Fibroblast of skin of right biceps (primary cell): ENCODE measurements at places on chromosomes 16 and 17.
A peak's percentile ranks its signal among the peaks of the same experiment; 100 is the strongest.

DNA sequence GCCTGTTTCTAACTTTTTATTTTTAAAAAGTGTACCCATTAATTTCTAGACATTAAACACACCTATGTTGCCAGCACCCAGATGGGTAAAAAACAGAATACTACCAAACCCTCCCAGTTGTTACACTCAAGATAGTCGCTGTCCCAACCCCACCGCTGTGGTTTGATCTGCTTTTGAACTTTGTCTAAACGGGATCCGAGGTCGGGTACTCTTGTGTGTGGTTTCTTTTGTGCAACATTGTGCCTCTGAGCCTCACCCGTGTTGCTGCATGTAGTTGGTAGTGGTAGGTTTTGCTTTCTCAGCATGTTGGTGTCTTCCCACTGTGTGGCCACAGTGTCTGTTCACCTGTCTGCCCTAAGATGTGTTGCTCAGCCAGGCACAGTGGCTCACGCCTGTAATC is 4.3 kb downstream of the KLHL36 start:
- DNase-seq = no peak

- no peak for DNase-seq
Observed at GRCh38 chr16:27364493-27365141, 37.4 kb upstream of the IL21R start.

- no peak for DNase-seq
Observed at GRCh38 chr16:168424-168823, 2.6 kb downstream of the HBM start.

DNA sequence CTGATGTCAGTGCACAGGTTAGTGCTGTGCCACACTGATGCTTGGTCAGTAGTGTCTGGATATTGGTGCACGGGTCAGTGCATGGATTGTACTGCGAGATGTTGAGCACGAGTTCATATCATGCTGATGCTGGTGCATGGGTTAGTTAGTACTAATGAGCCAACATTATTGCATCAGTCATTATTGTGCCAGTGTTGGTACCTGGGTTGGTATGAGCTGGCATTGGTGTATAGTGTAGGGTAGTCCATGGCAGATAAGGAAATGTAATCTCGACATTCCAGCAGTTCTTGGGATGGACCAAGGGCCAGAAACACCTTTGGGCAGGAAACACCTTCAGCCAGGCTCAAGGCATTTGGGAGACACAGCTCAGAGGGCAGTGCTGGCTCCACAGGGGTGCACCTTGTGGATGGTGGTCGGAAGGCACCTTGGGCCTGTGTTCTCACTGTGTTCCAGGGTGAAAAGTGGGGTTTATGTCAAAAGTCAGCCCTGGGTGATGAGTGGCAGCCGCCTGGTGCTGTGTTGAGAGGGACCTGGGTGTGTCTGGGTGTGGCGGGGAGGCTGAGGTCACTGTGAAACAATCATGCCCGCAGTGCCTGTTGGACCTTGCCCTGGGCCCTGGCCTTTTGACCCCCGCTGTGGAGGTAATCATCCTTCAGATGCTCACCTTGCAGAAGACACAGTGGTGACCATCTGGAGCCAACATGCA is 100.7 kb upstream of the ZNF469 start:
- no peak for DNase-seq

DNA sequence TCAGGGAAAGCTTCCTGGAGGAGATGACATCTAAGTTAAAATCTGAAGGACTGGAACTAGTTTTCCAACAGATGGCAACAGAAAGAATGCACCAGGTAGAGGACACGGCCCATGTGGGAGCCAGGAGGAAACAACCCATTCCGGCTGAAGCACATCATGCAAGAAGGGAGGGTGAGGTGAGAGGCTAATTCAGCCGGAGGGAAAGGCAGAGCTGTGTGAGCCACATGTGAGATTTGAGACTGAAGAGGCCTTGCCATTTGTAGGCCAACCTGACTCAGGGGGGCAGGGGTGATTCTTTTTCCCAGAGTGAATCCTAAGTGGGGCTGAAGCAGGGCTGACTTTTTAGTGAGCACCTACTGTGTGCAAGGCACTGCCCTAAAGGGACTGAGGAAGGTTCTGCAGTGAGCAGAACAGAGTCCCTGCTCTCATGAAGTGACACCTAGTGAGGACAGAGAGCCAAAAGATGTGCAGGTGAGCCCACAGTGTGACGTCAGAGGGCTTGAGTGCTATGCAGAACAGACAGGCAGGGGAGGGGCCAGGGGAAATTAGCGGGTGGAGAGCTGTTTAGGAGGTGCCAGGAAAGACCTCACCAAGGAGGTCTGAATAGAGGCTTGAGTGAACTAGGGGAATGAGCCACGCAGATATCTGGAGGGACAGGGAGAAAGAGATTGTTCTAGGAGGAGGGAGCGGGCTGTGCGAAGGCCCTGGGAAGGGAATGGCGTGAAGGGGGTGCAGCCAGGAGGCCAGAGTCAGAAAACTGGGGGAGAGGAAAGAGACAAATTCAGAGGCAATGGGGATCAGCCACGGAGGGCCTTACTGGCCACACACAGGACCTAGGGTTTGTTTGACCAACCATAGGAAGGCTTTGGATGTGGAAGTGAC is 19.8 kb upstream of the IL21R start:
- DNase-seq = no peak

GRCh38 chr16:47938272-47938671 is 217.5 kb downstream of the ABCC12 start:
- DNase-seq = no peak

DNA sequence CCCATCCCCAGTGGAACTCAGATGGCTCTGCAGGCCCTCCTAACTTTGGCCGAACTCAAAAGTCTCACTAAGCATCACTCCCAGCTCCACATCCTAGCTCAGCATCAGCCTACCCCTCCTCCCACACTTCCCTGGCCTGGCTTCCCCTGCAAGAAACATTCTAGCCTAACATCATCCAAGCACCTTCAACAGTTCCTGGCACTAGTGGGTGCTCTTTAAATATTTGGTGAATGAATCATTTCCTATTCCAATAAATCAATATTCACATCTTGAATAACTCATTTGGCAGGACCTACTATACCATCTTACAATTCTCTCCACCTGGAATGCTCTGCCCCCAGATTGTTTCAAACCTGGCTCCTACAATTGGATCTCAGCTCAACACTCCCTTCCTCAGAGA is 11.0 kb upstream of the BBS2 start:
- peak; percentile 42 for DNase-seq

GRCh38 chr16:12327971-12328726 is 351.6 kb downstream of the SNX29 start:
- DNase-seq = no peak

GRCh38 chr17:75073618-75074047 is 14.1 kb upstream of the SLC16A5 start:
- peak; percentile 22 for DNase-seq

GRCh38 chr16:76947749-76948148 is 243.2 kb upstream of the MON1B start:
- peak; percentile 18 for DNase-seq

GRCh38 chr17:82674656-82675475 is 23.6 kb downstream of the RAB40B start:
- no peak for DNase-seq

GRCh38 chr17:37147301-37147812 is 198.6 kb downstream of the AATF start:
- DNase-seq = no peak

GRCh38 chr16:87538594-87538993 is 45.8 kb upstream of the ZCCHC14 start:
- DNase-seq = peak; percentile 52

GRCh38 chr17:2610195-2611175 is 17.0 kb downstream of the PAFAH1B1 start:
- no peak for DNase-seq

GRCh38 chr17:83198366-83199341 is 119.2 kb downstream of the METRNL start:
- DNase-seq = no peak

DNA sequence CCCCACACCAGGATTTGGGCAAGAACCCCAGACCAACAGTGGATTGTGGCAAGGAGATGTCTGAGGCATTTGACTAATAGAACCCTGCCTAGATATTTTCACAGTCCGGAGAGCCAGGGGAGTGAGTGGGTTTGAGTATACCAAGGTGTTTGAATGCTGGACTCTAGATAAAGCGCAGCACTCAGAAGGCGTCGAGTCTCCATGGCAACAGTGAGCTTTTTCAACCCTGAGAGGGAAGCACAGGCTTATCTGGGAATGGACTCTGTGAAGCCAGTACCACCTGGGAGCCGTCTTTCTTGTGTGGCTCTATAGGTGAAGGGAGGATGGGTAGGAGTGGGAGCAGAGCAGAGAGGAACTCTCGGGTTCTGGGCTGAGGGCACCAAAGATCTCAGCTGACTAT is 147.0 kb downstream of the SHISA6 start:
- DNase-seq = no peak

GRCh38 chr17:64024215-64024654 is 3.8 kb upstream of the ICAM2 start:
- no peak for DNase-seq

DNA sequence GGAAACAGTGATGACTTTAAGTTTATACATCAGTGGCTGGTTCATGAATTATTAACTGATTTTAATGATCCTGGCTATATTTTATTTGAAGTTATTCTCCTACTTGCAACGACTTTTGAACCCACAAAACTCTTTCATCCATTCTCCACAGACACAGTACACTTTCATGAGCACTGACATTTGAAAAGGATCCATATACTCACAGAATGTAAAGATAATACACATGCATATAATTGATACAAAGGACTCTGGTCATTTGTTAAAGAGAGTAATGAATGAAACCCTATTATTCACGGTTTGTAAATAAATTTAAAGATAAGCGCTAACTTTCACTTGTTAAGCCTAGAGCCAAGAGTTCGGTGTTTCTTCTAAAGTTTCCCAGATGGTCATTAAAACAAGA is 3.3 kb downstream of the TOX3 start:
- no peak for DNase-seq

- DNase-seq = no peak
Observed at GRCh38 chr17:36743130-36743529, 141.7 kb downstream of the MRM1 start.

DNA sequence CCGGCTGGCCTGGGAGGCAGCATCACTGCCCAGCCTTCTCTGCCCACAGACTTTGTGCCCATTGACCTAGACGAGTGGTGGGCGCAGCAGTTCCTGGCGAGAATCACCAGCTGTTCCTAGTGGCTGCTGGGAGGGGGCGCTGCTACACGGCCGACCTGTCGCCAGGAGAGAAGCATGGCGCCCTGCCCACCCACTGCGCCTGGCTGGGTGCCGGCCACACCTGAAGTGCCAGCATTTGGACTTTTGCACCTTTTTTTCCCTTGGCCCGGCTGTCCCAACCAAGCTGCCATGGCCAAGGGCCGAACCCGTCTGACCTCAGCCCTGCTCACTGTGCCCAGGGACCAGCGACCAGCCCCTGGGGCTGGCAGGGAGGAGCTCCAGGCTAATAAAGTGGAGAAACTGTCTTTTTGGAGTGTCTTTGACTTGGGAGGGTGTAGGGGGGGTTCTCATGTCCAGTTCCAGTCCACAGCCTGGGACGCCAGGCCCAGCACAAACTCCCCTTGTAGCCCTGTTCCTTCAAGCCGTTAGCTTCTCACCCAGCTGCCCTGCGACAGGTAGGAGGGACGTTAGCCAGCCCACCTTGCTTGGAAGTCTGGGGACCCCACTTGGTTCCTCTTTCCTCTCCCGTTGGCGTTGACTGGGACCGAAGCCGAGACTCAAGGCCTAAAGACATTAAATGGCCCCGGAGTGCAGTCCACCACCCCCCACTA is 939 bp upstream of the WDR90 start:
- peak; percentile 22 for DNase-seq

- no peak for DNase-seq
Observed at GRCh38 chr16:703406-703805, 2.2 kb downstream of the FBXL16 start.

DNA sequence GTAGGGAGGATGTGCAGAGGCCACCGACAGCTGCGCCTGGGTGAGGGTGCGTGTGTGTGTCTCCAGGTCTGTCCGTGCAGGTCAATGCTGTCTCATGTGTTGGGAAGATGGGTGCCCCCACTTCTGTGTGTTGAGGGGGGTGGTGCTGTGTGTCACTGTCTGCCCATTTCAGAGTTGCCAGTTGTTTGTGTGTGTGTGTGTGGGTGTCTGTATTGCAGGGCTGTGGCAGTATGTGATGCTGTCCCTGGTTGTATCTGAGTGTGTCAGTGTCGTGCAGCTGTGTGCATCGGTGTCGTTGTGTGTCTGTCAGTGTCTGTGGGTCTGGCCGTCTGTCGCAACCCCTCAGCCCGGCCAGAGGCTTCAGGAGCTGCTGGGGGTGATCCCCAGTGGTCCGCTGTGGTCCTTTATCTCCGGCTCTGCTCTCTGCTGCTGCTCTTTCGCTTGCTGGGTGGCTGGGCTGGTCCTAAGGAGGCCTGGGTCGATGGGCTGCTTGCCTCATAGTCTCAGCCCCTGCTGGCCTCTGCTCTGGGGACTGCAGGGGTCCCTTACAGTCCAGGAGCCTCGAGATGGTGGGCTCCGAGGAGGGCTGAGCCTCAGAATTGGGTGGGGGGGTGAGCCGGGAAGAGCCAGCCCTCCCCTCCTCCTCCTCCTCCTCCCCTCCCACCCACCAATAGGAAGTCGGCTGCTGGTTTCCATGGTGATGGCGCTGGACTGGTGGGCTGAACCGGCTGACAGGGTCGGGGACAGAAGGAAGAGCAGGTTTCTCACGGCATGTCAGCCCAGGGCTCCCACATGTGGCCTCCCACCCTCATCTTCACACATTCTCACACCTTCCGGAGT is at the start of gene TSPOAP1:
Gene TSPOAP1, minus strand, starts transcription at position 601 of the 840 bp plus-strand sequence. CDS start 875 bp downstream, outside the sequence.
- DNase-seq = peak; percentile 57

- no peak for DNase-seq
Observed at GRCh38 chr17:57113656-57114055, 28.6 kb downstream of the AKAP1 start.

GRCh38 chr16:89906140-89907025 is 12.3 kb upstream of the MC1R start:
- DNase-seq = no peak

GRCh38 chr16:1080801-1081733 is 8.5 kb downstream of the SSTR5 start:
- no peak for DNase-seq

DNA sequence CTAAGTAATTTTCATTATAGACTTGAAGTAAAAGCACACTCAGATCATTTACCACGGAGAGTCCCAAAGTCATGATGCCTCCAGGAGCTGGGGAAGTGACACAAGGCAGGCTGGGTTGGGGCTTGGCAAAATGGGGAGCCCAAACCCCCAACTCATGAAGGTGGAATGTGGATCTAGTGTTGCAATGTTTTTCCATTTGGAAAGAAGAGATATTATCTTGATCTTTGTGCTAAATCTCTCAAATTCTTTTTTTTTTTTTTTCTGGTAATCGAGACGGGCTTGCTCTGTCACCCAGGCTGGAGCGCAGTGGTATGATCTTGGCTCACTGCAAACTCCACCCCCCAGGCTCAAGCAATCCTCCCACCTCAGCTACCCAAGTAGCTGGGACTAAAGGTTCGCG is 7.5 kb upstream of the KCNG4 start:
- DNase-seq = no peak

GRCh38 chr16:82456683-82457082 is 170.1 kb upstream of the CDH13 start:
- DNase-seq = peak; percentile 48

GRCh38 chr17:77657839-77658238 is 300.7 kb upstream of the TNRC6C start:
- no peak for DNase-seq

DNA sequence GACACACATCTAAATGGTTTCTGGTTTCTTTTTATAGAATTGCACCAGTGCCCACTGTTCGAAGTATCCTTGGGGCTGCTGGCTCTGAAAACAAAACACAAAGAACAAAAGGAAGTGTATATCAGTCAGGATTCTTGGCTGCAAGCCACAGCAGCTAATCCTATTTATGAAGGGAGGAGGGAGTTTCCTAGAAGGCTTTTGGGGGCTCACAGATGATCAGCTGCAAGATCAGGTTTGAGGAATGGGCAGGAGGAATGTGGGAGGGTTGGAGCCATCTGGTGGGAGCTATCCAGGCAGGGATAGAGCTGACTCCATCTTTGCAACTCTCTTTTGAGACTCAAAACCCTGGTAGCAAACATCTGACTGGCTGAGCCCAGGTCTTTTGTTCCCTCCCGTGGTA is 118.3 kb upstream of the EEF2KMT start:
- no peak for DNase-seq
